T-helper 1 cell (primary cell): ENCODE measurements at places on chromosomes 2 and 18.

DNA sequence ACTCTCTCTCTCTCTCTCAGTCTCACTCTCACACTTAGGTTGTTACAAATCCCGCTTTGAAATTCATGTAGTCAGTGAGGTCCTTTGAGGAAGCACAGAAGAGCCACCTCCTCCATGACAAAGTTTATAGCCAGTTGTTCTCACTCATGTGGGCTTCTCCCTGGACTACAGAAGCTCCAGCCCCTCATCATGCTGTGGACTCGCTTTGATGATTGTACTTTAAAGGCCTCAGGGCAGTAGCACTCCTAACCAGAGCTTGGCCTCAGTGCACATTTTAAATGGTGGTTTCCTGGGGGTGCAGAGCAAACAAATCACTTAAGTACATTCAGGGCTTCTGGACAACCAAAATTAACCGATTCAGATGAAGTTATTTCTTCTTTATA lies 115.7 kb downstream of the MTCL1 start:
- no peak for DNase-seq

- no peak for DNase-seq
Measured at GRCh38 chr2:234676783-234677450, 180.0 kb upstream of the ARL4C start.

GRCh38 chr2:199366406-199366805 lies 91.3 kb downstream of the SATB2 start:
- DNase-seq = no peak

- DNase-seq = no peak
Measured at GRCh38 chr18:63067939-63068338, 251.6 kb downstream of the BCL2 start.

DNA sequence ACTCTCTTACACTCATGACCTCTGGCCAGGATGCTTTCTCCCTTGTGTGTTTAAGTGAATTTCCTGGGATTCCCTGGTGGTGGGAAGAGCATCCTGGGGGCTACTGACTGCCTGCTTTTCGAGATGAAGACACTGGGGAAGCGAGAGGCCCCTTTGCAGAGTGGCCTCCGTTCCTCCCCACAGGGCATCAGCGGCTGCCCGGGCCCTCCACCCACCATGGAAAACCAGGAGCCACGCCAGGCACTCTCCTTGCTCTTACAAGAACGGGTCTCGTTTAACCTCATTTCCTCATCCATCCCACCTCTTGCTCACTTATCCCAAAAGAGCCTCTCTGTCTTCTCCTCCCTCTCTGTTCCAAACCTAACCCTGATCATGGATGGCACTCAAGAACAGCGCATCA lies 17.8 kb downstream of the CHST10 start:
- no peak for DNase-seq

DNA sequence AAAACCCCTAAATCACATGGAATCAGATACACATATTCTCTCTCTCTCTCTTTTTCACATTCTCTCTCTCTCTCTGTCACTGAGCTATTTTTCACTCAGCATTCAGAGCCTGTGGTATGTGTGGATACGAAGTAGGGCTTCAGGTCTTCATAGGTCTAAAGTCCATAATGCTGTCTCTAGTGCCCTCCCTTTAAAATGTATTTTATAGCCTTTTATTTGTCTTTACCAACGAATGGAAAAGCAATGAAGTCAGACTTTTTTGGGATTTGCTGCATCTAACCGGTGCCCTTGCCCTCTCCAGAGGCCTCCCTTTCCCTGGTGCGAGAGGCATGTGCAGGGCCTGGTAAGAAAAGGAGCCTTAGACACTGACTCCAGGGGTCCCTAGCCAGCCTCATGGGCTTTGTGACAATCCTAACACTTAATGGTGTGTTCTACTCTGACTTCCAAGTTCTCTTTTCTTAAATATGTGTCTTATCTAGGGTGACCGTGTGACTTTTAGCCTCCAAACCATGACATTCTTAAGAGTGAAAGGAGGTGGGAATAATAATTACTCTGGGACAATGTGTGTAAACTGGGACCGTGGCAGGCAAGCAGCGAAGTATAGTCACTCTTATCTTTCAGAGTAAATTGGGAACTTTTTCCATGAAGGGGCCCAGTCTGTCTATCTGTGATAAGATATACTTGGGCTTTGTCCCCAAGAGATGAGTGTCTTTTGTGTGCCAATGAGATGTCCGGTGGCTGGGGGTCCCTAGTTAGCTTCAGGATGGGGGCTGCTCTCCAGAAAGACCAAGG lies 101.1 kb downstream of the B3GNT2 start:
- DNase-seq = no peak

DNA sequence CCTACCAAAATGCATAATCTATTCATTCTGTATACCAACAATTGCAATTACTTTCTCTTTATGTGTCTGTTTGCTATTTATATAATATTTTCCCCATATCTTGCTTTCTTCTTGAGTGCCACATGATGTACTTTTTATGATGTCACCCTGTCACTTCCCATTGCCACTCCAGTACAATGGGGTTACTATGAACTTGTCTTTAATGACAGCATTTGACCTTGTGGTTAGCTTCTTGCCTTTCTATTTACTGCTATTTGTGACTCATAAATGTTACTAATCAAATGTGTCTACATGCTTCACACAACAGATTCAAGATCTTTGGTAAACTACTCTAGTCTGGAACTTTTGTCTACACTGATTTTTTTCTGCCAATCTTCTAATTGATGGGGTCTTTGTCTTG lies 486.3 kb downstream of the NR4A2 start:
- no peak for DNase-seq

DNA sequence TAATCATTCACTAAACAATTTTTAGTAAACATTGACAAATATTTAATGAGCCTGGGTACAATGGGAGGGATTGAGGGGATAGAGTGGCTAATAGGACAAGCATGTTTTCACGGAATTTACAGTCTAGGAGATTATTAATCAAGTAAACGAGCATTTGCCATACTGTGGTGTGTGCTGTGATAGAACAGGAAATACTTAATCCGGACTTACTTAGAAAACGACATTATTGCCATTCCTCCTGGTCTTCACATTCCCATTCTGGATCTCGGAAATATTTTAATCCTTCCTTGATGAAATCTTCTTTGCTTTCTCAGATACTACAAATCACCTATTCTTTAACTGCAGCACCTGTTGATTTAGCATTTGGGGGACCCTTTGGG lies 905 bp downstream of the TTLL4 start:
- no peak for DNase-seq
